ENCODE measurements at places on chromosomes 1 and 21.

DNA sequence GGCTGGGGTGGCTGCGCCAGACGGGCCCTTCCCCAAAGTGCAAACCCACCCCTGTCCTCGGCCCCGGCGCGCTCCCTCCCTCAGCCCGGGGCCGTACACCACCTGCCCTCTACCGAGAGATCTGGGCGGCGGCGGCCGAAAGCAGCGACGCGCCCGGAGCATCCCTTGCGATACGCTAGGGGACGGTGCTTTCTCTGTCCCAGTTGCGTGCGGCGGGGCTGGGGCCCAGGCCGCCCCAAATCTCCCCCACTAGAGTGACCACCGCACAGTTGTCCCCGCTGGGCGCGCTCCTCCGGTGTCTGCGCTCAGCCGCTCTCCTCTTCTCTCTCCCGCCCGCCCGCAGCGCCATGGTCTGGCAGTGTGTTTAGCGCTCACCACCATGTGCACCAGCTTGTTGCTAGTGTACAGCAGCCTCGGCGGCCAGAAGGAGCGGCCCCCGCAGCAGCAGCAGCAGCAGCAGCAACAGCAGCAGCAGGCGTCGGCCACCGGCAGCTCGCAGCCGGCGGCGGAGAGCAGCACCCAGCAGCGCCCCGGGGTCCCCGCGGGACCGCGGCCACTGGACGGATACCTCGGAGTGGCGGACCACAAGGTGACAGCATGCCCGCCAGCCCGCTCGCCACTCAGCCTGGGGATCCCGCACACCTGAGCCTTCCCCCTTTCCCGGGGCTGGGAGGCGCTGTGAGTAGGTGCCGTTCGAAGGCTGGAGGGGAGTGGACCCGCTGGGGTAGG, 1.0 kb downstream of the ST6GALNAC5 start:
- peak overlapping the region; percentile 54 for H3K4me3 ChIP-seq
- DNase-seq: peak; percentile 51
- no peak overlapping the region for H3K27ac ChIP-seq
- H3K36me3 ChIP-seq: no peaks in the 10 kb centered on the region

DNA sequence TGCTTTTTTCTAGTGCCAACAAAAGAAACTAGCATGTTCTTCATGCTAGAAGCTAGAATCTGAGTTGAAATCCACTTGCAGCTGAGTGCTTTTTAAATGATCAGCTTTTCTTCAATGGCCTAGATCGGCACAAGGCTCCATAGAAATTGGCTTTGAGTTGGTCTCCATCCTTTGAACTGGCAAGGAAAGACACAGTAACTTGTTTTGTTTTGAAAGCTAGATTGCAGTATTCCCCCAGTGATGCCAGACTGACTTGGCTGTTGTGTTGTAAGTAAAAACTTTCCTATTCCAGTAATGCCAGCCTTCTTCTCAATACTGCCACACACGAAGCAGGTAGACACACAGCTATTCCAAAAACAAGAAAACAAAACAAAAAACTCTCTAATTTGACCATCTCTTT, 139.1 kb downstream of the FMN2 start:
- H3K27ac ChIP-seq: no peak overlapping the region
- no peak for DNase-seq
- no peaks in the 10 kb centered on the region for H3K4me1 ChIP-seq

DNA sequence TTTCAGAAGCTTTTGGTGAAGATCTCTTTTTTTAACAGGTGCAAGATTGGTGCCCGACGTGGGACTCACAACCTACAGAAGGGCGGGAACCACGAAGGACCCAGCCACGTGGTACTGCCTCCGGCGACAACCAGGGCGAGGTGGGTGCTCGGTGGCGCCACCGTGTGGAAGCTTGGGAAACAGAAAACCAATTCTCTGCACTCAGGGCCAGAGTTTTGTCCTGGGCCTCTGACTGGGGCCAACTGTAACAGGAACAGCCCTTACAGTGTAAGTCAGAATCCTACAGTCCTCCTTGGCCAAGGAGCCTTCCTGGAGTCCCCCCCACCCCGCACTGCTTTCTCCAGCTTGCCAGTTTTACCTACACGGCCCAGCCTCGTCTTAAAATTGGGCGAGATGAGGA, 11.6 kb upstream of the S100A7A start:
- no peak overlapping the region for H3K4me3 ChIP-seq
- H3K27me3 ChIP-seq: no peaks in the 10 kb centered on the region
- no peaks in the 10 kb centered on the region for H3K4me1 ChIP-seq
- DNase-seq: no peak

DNA sequence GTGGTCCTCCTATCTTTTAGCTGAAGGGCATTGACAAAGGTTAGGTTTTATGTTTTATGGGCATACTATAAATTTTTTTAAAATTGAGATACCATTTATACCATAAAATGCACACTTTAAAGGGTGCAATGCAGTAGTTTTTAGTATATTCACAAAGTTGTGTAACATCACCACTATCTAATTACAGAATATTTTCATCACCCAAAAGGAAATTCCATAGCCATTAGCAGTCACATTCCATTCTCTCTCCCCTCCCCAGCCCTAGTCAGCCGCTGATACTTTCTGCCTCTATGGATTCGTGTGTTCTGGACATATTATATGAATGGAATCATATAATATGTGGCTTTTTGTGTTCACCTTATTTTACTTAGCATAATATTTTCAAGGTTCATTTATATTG, 135.8 kb upstream of the B3GALT2 start:
- DNase-seq: no peak
- H3K27ac ChIP-seq: no peak overlapping the region
- H3K4me3 ChIP-seq: no peak overlapping the region
- H3K27me3 ChIP-seq: no peaks in the 10 kb centered on the region
- no peaks in the 10 kb centered on the region for H3K4me1 ChIP-seq

DNA sequence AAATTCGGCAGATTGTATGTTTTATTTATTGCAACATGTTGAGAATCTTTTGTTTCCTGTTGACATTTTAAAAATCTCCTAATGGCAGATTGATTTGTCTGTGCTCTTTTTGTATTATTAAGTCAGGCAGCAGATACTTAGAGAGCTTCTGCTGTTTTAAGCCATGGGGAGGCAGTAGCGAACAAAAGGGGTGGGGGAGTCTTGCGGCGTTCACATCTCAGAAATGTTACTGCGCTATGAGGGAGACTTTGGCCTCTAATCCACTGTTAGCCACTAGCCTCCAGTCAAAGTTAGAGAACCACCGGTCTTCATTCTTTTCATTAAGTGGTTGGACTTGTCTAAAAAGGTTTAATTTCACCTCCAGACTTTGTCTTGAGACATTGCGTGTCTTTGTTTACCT, 93.6 kb downstream of the DYRK1A start:
- H3K4me1 ChIP-seq: peaks cover 9% of the 10 kb centered on the region
- no peak overlapping the region for H3K4me3 ChIP-seq
- peaks cover 2% of the 10 kb centered on the region for H3K36me3 ChIP-seq
- no peaks in the 10 kb centered on the region for H3K27me3 ChIP-seq
- no peak for DNase-seq
- no peak overlapping the region for H3K27ac ChIP-seq

- no peaks in the 10 kb centered on the region for H3K27me3 ChIP-seq
- H3K4me1 ChIP-seq: peaks cover 4% of the 10 kb centered on the region
- no peak overlapping the region for H3K4me3 ChIP-seq
Observed at GRCh38 chr1:145828367-145829026, 4.5 kb downstream of the POLR3C start.

GRCh38 chr1:200755456-200755855, 16.8 kb downstream of the CAMSAP2 start:
- no peaks in the 10 kb centered on the region for H3K36me3 ChIP-seq
- H3K4me1 ChIP-seq: no peaks in the 10 kb centered on the region
- no peak for DNase-seq
- no peak overlapping the region for H3K27ac ChIP-seq
- H3K27me3 ChIP-seq: no peaks in the 10 kb centered on the region

GRCh38 chr1:46166521-46167462, 8.1 kb upstream of the TSPAN1 start:
- H3K27me3 ChIP-seq: peaks cover 13% of the 10 kb centered on the region
- H3K36me3 ChIP-seq: no peaks in the 10 kb centered on the region
- H3K4me3 ChIP-seq: peak overlapping the region; percentile 55

Measured in large intestine (tissue), 12 donors.